ENCODE measurements at places on chromosomes 3 and 15.

DNA sequence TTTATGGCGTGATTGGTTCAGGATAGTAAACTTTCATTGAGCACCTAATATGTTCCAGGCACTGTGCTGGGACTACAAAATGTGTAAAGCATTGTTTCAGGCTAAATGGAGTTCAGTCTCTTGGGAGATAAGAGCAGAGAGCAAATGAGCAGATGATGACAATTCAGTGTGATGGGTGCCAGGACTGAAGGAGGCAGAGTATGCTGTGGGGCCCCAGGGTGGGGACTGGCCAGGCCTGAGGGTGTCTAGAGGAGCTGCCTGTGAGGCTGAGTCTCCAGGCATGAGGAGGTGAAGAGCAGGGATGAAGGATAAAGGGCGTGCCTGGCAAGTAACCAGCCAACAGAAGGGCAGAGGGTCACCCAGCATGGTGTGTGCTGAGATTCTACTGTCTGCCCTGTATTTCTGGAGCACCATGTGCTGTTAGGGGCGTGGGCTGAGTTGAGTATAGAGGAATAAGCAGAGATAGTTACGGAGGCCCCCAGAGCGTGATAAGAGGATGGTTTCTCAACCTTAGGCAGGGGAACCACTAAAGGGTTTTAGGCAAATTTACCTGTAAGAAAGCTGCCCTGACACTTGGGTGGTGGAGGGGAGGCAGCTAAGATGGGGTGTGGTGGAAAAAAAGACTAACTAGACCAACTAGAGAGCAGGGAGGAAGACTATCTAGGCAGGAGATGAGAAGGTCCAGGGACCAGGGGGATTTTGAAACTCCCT, 38.5 kb downstream of the EPHB1 start:
- no peak for DNase-seq

DNA sequence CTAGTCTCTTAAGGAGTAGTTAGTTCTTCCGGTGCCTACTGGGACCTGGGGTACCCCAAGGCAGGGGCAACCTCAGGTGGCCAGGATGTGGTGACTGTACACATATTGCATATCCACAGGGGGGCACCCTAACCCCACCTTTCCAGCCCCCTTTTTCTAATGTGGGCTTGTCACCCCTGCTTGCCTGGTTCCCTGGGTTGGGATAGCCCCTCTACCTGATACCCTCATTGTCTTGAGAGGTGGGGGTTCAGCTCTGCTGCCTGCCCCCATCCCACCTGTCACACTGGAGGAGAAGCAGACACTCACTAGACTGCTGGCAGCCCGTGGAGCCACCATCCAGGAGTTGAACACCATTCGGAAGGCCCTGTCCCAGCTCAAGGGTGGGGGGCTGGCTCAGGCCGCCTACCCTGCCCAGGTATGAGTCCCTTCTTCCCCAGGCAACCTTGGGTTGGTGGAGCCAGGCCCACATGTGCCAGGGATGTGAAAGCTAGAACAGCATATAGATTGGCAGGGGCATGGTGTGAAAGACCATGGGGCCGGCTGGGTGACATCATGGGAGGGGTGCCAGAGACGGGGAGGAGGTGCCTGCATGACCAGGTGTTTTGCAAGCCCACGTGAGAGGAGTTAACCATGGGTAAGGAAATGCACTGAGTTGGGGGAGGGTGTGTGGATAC, 4.0 kb downstream of the GLYCTK start:
- peak; percentile 33 for DNase-seq

DNA sequence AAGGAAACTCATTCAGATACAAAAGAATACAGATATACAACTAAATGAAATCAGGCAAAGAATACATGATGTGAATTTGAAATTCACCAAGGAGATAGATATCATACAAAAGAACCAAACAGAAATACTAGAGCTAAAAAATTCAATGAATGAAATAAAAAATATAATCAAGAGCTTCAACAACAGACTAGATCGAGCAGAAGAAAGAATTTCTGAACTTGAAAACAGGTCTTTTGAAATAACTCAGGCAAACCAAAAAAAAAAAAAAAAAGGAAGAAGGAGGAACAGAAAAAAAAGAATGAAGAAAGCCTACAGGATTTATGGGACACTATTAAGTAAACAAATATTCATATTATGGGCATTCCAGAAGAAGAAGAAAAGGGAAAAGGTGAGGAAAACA, 137.8 kb downstream of the DMXL2 start:
- DNase-seq, result no peak

DNA sequence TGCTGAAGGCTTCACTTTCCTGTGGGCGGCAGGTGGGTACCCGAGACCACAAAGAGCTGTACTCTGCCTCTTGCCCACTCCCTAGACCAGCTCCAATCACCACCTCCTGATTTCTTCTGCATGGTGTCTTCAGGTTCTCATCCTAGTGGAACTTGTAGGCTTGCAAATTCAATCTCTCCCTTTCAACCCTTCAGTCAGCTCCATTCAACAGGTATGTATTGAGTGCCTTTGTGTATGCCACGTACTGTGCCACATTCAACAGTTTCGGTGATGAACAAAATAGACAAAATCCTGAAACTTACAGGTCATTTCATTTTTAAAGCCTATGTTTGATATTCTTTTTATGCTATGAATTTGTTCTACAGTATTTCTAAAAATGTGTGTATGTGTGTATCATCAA, 5.4 kb upstream of the CLDN11 start:
- DNase-seq, result no peak

GRCh38 chr3:27521179-27521871, 37.1 kb upstream of the SLC4A7 start:
- DNase-seq, result no peak

GRCh38 chr15:38225381-38225780, 27.3 kb upstream of the SPRED1 start:
- DNase-seq, result no peak

DNA sequence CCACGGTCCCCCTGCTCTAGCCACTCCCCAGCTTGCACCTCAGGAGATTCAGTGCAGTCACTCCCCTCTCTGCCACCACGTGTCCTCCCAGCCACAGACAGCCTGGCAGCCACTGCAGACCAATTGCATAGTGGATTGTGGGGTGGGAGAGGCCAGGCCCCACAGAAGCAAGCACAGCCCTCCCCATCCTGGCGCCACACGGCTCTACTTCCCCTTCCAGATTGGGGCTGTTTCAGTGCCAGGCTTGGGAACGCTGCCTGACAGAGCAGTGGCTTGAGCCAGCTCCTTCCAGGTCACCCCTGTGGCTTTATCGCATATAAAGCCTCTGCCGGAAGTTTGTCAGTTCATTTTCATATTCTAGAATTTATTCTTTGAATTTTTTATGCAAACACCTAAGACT, 90.7 kb downstream of the TMEM266 start:
- peak; percentile 96 for DNase-seq

GRCh38 chr3:99319961-99320360, 318.4 kb upstream of the COL8A1 start:
- DNase-seq, result no peak

- no peak for DNase-seq
Measured at GRCh38 chr3:47288966-47289910, 6.5 kb downstream of the KLHL18 start.

DNA sequence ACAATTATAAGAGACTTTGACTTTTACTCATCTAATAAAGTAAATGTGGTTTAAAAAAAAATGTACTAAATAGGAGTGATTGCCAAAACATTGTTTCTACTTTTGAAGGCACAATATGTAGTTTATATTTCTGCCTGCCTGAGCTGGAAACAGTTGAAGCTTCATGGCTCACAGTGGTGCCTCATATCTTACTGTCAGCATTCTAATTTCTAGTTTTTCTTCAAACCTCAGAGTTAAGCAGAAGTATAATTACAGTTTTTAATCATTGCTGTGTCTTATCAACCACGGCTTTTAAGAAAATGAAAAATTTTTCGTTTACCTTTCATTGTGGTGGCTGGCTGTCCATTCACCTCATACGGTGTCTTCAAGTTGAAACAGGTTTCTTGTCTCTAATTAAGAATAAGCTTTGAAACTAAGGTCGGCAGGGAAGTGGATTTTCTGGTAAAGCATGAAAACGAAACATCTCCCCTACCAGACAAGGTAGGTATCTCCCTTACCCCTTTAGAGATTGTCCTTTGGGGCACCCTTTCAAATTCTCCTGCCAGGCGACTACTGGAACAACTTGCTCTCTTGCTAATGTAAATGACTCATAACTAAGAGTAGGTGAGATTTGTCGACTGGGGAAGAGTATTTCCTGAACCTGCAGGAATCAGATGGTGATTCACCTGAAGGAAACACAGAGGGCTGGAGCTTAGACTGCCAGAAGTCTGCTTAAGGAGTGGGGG, at the start of gene GPR87:
TSS of gene GPR87 (minus strand) at position 554 of the 725 bp plus-strand sequence. CDS start 16,720 bp downstream, outside the sequence.
- no peak for DNase-seq

DNA sequence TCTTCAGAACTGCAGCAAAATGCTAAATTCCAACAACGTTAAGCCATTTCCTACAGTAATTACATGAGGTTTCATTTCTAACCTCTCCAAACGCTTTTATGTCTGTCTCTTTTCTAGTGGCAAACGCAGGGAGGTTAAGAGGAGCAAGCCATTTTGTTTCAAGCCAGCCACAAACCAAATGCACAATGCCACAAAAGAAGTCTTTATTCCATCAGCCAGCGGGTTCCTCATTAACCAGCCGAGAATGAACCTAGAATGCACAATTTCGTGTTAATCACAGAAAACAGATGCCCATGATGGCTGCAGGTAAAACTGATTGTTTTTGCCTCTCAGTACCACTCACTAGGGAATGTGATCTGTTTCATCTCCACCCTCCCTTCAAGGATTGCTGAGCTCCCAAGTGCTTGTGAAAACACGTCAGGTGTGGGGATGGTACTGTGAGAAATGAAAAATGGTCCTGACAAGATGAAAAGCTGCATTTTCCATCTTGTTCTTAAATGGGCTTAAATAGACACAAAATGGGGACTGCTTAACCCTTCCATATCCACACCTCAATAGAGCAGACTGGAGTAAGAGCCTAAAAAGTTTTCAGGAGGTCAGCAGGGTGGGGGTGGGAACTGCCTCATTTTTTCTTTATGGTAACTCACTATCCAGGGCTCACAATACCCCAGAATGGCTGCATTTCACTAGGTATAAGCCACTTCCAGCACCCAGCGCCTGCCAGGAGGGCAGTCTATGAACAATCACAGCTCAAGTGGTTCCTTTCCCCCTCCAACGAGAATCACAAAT, 277.1 kb downstream of the MAGI1 start:
- DNase-seq, result no peak

DNA sequence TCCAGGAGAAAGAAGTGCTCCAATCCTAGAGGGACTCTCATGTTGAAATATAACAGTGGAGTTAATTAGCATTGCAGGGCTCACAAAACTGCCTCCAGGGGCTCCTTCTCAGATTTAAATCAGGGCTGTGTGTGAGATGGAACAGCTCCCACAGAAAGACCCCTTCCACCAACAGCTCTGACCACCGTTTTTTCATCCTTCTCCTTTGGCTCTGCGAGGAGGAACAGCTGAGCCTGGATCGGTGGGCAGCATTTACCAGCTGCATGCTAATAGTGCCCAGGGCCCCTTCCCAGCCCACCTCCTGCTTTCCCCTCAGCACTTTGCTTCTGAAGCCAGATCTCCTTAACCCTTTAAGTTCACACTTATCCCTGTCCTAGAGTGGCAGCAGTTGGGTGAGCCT, 119.2 kb upstream of the UBE2E1 start:
- DNase-seq, result no peak

DNA sequence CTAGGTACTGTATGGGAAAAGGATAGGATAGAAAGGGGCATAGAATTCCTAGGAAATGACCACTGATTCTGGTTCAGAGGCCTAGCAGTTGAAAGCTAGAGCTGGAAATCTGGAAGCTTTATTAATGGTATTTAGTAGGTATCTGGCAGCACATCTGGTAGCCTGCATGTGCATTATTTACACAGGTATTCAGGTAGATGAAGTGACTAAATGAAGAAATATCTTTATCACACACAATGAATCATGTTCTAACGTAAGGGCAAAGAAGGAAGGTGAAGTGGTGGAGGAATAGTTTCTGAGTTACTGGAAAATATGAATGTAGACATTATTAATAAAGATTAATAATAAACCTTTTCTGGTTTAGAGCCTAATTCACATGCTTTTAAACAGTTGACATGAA, 119.9 kb downstream of the MBNL1 start:
- no peak for DNase-seq

GRCh38 chr3:194686816-194687637, 1.3 kb downstream of the FAM43A start:
- peak; percentile 39 for DNase-seq

DNA sequence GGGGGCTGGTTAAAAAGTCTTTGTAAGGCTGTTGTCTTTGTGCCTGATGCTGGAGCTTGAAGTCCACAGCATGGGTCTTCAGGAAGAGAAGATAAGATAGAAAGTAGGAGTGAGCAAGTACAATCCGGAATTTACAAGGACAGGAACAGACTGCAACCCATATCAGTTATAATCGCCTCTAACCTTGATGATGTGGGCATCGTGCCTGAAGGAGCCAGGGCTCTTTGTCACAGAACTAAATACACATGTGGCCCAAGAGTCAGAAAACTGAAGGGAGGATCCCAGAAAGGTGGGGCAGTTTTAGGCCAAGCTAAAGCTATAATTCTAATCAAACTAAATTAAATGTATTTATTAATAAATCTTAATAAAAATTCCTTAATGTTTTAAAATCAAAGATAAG, 132.2 kb downstream of the TMCO5A start:
- no peak for DNase-seq

- DNase-seq, result no peak
Measured at GRCh38 chr3:163671201-163671600, 1407.1 kb downstream of the SI start.

DNA sequence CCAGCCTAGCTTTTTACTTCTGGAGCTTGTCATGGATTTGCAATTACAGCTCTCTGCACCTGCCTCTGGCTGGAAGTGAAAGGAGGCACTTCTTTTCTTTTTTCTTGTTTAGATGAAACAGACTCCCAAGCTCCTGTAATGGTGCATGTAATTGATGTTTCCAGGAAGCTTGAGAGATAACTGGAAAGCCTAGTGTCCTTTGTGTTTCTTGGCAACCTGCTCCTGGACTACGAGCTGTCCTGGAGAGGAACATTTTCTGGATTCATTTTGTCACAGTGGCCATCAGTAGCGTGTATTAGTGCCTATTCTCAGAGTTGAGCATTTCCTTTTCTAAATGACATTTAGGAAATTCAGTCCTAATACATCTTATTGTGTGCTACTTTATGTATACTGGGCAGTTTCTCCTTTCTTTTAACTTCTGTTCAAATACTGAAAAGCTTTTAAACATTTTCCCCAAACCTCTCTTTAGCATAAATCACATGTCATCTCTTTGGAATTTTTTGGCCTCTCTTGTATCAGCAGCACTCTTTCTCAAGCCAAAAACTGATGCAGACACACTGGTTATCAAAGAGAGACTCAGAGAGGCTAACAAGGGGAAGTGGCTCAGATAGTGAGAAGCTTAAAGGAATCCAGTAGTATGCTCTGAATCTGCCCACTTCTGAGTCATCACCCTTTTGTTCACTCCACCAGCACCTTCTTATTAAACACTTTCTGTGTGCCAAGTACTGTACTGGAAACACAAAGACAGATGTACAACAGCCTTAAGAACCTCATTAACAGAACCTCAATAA, 62.6 kb upstream of the SLC2A2 start:
- DNase-seq, result no peak

DNA sequence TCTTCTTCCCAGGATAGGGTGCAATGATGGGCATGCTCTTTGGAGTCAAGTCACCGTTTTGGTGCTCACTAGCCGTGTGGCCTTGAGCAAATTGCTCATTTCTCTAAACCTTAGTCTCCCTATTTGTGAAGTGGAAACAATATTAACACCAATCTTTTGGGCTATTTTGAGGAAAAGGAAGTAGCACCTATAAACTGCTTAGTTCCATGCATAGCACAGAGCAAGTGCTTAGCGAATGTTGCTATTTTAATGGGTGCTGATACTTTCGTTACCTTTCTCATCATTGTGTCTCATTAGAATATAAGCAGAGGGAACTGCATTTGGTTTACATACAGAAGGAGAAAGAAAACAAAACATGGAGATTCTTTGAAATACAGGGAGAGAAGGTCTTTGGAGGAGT, 66.1 kb downstream of the BOC start:
- DNase-seq, result no peak
